ENCODE measurements at places on chromosomes 5 and 9.

GRCh38 chr5:14321936-14322335 lies 178.8 kb downstream of the TRIO start:
- DNase-seq = no peak

- no peak for DNase-seq
Observed at GRCh38 chr9:75130621-75131230, 42.4 kb downstream of the OSTF1 start.

GRCh38 chr9:14396171-14396570 lies 82.2 kb upstream of the NFIB start:
- no peak for DNase-seq

GRCh38 chr5:69265931-69266330 lies 31.2 kb downstream of the CDK7 start:
- no peak for DNase-seq

GRCh38 chr9:93693129-93693528 lies 116.7 kb downstream of the PHF2 start:
- DNase-seq = no peak

All from activated CD4-positive, CD25-positive, alpha-beta regulatory T cell treated with anti-CD3 and anti-CD28 coated beads, Interleukin-2, amount 50 U/mL, for 72 hours (primary cell).